CD4-positive, CD25-positive, alpha-beta regulatory T cell (primary cell): ENCODE measurements at places on chromosomes 2 and 18.

GRCh38 chr2:71559828-71560637 lies 106.7 kb downstream of the DYSF start:
- DNase-seq = no peak

GRCh38 chr2:42183775-42184174 lies 14.6 kb downstream of the EML4 start:
- no peak for DNase-seq

DNA sequence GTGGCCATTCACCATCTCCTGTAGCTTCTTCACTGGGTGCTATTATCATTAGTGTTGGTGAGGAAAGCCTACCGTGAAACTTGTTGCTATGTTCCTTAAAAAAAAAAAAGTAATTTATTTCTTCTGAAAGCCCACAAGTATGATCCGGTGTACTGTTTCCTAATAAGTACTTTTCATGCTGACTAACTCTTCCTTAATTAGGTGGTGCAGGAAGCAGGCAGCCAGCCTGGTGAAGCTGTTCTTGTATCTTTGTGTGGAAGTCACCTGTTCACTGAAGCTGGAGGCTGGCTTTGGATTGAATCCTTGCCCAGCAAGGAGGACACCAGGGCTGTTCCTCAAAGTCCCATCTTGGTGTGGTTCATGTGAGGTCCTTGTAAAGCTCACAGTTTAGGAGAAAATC lies 321.7 kb upstream of the THSD7B start:
- no peak for DNase-seq

GRCh38 chr2:26701596-26701995 lies 9.1 kb downstream of the KCNK3 start:
- no peak for DNase-seq

GRCh38 chr18:50460716-50461115 lies 85.9 kb downstream of the SKA1 start:
- no peak for DNase-seq

- DNase-seq = peak; percentile 32
Measured at GRCh38 chr2:219230059-219230540, 494 bp downstream of the ANKZF1 start.

GRCh38 chr2:80515964-80516363 lies 211.4 kb upstream of the LRRTM1 start:
- DNase-seq = no peak
